ENCODE measurements at places on chromosomes 16 and 17. TPM values are rescaled to one million over a fixed set of nuclear protein-coding genes. Genes with fewer than 3 reads are reported as not detected.

Gene NOS2
- 1.7 TPM for polyA plus RNA-seq

Gene OR1F1
- polyA plus RNA-seq = not detected

Gene KRTAP2-1
- polyA plus RNA-seq = not detected

Gene TBX2
- 5.5 TPM for polyA plus RNA-seq

Gene HOXB4
- polyA plus RNA-seq = 30.3 TPM

Gene FHOD1
- polyA plus RNA-seq = 5.4 TPM

Gene DNASE1L2
- 0.71 TPM for polyA plus RNA-seq

Gene MYL4
- polyA plus RNA-seq = not detected

Gene HLF
- polyA plus RNA-seq = 6.1 TPM

Gene MMD
- 12.3 TPM for polyA plus RNA-seq

Gene ACAP1
- 1.7 TPM for polyA plus RNA-seq

Gene PIMREG
- polyA plus RNA-seq = 90.1 TPM

Gene KRT27
- polyA plus RNA-seq = not detected

Gene GNAO1
- polyA plus RNA-seq = 181 TPM

Gene TNK1
- polyA plus RNA-seq = 0.95 TPM

Gene C16orf89
- polyA plus RNA-seq = 14.4 TPM

Gene KCNG4
- polyA plus RNA-seq = not detected

Gene ST6GALNAC1
- polyA plus RNA-seq = 1.5 TPM

Gene FA2H
- 59.9 TPM for polyA plus RNA-seq
